ENCODE measurements at places on chromosomes 12 and 14. TPM values are rescaled to one million over a fixed set of nuclear protein-coding genes. Genes with fewer than 3 reads are reported as not detected.

- no peak for DNase-seq
Measured at GRCh38 chr14:55340482-55340881, 69.3 kb downstream of the FBXO34 start.

DNA sequence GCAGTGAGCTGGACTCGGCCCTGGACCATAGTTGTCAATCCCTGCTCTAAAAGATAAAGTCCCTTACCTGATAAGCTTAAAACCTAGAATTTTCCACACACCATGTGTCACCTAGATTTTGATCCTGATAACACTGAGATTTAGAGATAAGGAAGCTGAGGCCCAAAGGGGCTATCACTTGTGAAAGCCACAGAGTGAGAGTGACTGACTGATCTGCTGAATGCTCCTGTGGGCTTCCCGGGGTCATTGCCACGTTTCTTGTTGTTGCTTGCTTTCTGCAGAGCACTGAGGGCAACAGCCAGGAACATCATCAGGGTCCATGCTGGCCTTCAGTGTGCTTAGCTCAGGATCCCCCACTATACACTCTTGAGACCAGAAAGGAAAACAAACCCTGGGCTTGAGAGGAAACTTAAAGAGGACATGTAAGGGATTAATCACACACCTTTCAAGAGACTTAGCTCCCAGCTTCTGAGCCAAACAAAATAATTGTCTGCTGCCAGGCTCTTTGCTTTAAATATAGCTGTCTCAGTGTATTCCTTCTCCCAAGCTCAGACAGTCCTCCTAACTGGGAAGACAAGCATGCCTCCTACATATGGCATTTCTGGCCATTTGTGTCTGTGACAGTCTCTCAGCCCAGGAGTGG lies 82.6 kb upstream of the ARHGAP5 start:
- peak; percentile 34 for DNase-seq

DNA sequence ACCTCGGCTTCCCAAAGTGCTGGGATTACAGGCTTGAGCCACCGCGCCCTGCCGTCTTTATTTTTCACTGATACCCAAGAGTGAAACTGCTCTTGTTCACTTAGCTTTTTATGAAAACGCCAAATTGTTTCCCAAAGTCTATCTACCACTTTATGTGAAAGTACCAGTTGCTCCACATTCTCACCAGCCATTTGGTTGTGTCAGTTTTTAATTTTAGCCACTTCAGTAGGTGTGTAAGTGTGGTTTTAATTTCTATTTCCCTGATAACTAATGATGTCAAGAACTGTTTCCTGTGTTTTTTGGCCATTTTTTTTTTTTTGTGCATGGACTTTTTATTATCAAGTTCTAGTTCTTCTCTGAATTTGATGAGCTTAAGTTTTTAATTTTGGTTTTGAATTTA lies 17.1 kb downstream of the CAND1 start:
- DNase-seq = no peak

The BIN2 gene
- not detected for total RNA-seq

The TEAD4 gene
- 12.3 TPM for total RNA-seq

GRCh38 chr14:73472185-73473114 lies 14.1 kb upstream of the NUMB start:
- peak; percentile 67 for DNase-seq

The P2RX4 gene
- total RNA-seq = 29.6 TPM

The MYRFL gene
- not detected for total RNA-seq

- peak; percentile 2 for DNase-seq
Measured at GRCh38 chr12:56894698-56895368, 39.4 kb downstream of the SDR9C7 start.

DNA sequence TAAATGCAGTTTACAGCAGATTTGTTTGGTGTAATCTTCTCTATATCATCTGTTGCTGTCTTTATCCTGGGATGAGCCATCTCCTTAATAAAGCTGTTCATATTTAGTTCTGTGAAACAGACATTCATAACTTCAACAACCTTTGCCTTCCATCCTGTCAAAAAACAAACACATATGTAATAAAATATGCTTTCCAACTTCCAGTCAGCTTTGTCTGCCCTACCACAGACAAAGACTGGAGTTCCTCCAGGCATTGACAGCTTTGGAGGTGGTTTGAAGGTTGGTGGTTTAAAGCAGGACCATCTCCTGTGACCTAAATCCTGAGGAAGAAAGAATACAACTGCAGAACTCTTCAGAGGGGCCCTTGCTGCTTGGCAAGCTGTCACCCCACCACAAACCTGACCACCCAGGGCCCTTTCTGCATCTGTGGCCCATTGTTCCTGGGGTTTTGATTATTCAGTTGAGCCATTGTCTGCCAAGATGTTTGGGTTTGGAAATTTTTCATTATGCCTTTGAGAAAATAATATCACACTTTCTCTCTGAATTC lies 28.2 kb upstream of the PTGR2 start:
- DNase-seq = no peak

GRCh38 chr12:115227137-115227615 lies 543.2 kb upstream of the TBX3 start:
- DNase-seq = peak; percentile 95

The APOLD1 gene
- 18.9 TPM for total RNA-seq

The TOMM20L gene
- total RNA-seq = not detected

DNA sequence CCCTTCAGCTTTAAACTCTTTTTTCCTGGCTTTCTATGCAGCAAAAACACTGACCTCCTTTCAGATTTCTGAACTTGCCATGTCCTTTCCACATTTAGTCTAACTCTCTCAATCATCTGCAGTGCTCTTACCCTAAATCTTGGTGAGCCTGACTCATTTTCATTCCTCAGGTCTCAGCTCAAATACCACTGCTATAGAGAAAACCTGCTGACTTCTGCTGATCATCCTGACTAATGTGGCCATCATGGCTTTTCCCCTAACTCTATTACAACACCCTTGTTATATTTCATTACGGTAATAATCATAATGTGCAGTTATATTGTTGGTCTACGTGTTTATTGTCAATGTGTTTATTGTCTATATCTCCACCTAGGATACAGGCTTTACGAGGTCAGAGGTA lies 207.3 kb upstream of the OR4E1 start:
- DNase-seq = no peak

- DNase-seq = no peak
Measured at GRCh38 chr12:64808110-64808509, 16.3 kb upstream of the TBC1D30 start.

The CFAP73 gene
- total RNA-seq = not detected

The CLEC1B gene
- not detected for total RNA-seq

GRCh38 chr12:46212108-46212982 lies 56.5 kb downstream of the SLC38A1 start:
- DNase-seq = no peak

GRCh38 chr14:77988096-77988870 lies 181.9 kb upstream of the NRXN3 start:
- peak; percentile 30 for DNase-seq

- no peak for DNase-seq
Measured at GRCh38 chr14:70148911-70149595, 39.7 kb downstream of the SLC8A3 start.

DNA sequence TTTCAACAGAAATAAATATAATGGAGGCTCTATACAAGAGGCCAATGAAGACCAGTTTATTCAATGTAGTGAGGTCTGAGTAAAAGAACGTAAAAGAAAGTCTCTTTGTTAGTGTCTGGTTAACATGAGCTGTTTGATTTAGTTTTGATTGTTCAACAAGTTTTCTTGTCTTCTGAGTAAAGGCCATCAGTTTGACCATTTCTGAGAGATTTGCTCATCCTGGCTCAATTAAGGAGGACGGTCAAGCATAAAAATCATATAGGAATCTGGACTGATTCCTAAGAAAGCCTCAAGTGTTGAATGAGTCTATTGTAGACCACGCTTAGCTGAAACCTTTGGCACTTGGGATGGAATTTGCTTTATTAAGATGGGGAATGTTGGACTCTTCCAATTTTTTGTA lies 32.5 kb upstream of the FGF23 start:
- DNase-seq = no peak

The GLT8D2 gene
- 6.0 TPM for total RNA-seq

The CMA1 gene
- total RNA-seq = not detected

Measured in M059J (cell line).